ENCODE measurements at places on chromosomes 13 and 19.

DNA sequence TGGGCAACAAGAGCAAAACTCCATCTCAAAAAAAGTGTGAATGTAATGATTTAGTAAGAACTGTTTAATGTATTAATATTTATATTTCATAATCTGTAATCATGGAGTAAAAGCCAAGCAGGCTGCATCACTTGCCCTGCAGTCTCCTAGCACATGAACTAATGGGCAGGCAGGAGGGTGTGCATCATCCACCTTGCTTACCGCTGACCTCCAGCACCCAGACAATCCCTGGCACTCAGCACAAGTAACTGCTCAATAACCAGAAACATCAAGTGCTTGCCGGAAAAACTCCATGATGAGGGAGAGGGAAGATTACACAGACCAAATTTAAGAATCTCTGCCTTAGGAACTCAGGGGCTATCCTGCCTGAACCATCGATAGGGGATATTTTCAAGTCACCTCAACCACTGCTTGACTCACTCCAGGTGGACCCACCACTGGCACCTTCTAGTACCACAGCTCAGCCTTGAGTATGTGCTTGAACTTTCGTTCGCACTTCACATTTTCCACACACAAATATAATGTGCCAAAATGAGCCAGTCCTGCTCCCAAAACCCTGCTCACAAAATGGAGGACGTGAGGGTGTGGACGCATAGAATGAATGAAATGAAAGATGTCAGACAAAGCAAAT lies 18.6 kb downstream of the BRD4 start:
- no peak for DNase-seq

GRCh38 chr13:84466461-84466860 lies 584.2 kb upstream of the SLITRK1 start:
- no peak for DNase-seq

DNA sequence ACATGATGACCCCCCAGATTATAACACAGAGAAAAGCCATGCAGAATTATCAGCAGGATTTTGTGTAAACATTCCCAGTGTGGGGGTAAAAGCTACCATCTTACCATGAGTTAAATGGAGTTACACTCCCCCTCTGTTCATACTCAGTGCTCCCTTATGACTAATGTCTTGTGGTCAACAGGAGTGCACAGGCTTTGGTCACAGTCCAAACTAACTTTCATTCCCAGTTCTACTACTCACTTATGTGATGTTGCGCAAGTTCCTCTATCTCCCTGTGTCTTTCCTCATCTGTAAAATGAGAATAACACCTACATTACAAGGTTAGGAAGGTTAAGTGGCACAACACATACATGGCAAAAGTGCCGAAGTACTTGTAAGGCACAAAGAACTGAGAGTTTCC lies 277.9 kb downstream of the RBM26 start:
- peak; percentile 76 for DNase-seq

DNA sequence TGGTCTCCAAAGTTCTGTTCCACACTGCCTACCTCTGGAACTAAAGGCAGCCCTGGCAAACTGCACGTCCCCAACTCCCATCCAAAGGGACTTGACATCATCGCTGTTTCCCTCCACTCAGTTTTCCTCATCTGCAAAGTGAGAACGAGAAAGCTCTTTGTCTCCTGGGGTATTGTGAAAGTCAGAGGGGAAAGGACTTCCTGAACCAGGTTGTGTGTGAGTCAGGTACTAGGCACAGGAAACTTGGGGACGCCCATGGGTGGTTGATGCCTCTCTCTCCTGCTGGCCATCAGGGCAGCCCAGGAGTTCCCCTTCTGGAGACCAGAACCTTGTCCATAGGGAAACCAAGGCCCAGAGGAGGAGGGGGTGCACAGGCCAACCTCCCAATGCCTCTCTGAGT lies 4.7 kb downstream of the CRLF1 start:
- DNase-seq = no peak

- DNase-seq = no peak
Measured at GRCh38 chr19:18289471-18290301, 8.3 kb upstream of the JUND start.

GRCh38 chr13:65990684-65991083 lies 1239.5 kb downstream of the PCDH9 start:
- DNase-seq = no peak

GRCh38 chr19:16382775-16383543 lies 58.3 kb downstream of the KLF2 start:
- DNase-seq = peak; percentile 45

DNA sequence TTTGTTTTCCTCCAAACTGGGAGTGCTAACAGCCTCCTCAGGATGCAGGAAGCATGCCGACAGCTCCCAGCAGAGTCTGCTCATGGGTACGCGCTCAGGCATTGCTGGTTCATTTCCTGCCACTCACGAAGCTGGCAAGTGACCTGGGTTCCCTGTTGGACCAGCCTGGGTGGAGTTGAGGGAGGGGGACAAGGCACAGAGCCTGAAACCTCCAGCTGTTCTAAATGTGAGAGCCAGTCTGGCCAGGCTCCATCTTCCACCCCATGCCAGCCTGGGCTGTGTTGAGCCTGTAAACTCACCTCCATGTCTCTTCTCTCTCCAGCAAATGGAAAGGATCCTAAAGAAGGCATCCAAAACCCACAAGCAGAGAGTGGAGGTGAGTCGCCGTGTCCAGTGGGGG lies 5.0 kb downstream of the FAM32A start:
- DNase-seq = no peak

DNA sequence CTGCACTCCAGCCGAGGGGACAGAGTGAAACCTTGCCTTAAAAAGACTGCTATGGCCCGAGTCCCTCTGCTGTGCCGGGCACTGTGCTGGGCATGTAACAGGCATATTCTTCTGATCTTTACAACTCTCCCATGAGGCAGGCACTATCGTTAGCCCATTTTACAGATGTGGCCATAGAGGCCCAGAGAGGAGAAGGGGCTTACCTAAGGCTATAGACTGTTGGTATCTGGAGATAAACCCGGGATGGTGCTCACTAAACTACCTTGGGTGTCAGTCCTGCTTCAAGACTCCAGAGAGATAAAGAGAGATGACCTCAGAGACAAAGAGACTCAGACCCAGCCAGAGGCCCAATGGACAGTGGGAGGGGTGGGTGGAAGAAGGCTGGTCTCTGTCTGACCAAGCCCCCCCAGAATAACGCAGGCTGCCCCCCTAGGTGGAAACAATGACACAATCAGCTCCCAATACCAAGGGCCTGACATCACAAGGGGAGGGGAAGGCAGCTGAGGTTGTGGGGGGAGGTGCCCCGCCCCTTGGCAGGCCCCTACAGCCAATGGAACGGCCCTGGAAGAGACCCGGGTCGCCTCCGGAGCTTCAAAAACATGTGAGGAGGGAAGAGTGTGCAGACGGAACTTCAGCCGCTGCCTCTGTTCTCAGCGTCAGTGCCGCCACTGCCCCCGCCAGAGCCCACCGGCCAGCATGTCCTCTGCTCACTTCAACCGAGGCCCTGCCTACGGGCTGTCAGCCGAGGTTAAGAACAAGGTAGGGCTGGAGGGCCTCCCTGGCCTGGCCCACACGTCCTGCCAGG lies at the start of gene CNN1:
Gene CNN1 (plus strand): TSS at position 620 of the 805 bp plus-strand sequence. CDS start 77 bp downstream, at position 697.
- peak; percentile 38 for DNase-seq

- DNase-seq = peak; percentile 49
Measured at GRCh38 chr13:37657134-37657533, 58.6 kb upstream of the POSTN start.

DNA sequence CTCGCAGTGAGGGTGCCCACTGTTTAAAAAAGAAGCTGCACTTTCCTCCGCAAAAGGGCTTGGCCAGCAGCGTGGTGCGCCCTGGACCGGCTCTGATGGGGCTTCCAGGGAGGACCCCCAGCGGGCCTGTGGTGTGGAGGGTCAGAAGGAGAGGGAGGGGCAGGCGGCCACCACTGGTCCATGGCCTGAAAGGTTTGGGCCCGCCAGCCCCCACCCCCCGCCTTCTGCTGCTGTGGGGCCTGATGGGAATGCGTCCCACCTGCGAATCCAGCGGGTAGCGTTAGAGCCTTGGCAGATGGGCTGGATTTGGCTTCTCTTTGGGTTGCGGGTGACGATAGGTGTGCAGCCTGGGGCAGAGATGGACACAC lies 34.7 kb downstream of the TMEM255B start:
- no peak for DNase-seq

DNA sequence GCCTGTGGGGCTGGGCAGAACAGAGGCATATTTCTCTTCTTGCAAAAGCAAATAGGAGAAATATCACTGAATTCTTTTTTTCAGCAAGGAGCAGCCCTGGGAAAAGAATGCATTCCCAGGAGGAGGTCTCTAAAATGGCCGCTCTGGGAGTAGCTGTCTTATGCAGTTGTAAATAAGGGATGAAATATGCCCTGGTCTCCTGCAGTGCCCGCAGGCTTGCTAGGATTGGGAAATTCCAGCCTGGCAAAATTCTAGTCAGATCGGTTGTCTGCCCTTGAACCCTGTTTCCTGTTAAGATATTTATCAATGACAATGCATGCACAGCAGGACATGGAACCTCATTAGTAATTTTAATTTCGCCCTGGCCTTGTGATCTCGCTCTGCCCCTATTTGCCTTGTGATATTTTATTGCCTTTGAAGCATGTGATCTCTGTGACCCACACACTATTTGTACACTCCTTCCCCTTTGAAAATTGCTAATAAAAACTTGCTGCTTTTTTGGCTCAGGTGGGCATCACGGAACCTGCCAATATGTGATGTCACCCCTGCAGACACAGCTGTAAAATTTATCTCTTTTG lies 1993.2 kb downstream of the PCDH9 start:
- DNase-seq = no peak

GRCh38 chr19:44401139-44402115 lies at the start of gene ZNF285:
Gene ZNF285 (minus strand): TSS chr19:44401608. CDS start chr19:44397213, 4,395 bp downstream.
- peak; percentile 93 for DNase-seq

- no peak for DNase-seq
Measured at GRCh38 chr13:106234636-106235035, 300.8 kb downstream of the EFNB2 start.

DNA sequence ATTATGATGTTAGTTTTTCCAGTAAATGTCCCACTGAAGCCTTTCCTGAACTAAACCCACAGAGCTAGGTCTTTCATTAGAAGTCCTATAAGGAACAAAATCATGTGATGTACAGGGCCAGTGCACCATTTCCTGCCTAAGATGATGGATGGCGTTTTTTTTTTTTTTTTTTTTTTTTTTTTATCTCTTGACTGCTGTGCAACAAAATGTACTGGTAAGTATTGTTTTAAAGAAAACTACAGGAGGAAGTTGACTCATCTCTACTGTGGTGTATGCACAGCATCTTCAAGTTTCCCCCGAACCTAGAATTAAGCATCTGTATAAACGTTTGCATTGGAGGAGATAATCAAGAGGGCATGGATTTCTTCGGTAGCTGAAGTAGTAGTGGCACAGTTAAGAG lies 197.5 kb downstream of the NBEA start:
- no peak for DNase-seq

GRCh38 chr19:51702103-51702824 lies 9.1 kb downstream of the SPACA6 start:
- no peak for DNase-seq

DNA sequence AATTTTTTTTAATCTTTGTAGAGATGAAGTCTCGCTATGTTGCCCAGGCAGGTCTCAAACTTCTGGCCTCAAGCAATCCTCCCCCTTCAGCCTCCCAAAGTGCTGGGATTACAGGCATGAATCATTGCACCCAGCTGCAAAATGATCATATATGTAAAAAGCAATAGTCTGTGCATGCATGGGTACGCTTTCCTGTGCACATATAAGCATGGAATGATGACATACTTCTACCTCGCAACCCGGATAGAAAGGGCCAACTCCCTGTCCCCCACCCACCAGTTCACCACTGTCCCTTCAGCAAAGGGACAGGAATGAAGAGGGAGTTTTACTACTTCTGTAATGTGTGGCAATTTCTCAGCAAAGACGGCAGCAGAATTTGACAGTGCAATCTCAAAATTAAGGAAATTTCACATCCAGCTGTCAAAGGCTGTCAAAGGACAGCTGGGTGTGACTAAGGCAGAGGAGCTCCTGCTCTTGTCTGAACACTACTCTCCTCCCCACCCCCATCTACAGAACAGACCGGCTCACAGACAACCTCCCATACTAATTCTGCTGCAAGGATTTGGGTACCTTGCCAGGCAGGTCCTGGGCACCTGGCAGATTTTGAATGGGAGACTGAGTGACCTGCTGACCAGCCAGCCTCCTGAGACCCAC lies 95.6 kb downstream of the TSHZ3 start:
- no peak for DNase-seq

DNA sequence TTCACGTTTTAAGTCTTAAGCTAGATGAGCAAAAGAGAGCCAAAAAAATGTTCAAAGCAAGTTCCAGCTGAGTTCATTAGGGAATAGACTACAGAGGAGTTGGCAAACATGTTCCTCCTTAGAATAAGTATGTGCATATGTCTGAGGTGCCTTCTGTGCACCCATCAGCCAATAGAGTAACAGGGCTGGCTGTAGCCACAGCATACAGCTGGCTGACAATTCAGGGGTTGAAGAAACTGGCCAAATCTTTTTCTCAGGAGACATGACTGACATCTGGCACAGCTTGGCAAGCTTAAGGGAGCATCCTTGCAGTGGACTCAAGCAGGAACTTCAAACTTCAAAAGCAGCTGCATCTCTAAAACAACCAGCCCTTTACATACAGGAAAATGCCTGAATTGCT lies 414.8 kb upstream of the PCDH20 start:
- DNase-seq = no peak

Data from skeletal muscle cell (primary cell).